ENCODE measurements at places on chromosomes 6 and 20.
A peak's percentile ranks its signal among the peaks of the same experiment; 100 is the strongest.

- no peak for DNase-seq
Observed at GRCh38 chr6:69973763-69974162, 107.4 kb downstream of the COL19A1 start.

- DNase-seq, result no peak
Observed at GRCh38 chr6:28738396-28738765, 185.4 kb downstream of the TRIM27 start.

DNA sequence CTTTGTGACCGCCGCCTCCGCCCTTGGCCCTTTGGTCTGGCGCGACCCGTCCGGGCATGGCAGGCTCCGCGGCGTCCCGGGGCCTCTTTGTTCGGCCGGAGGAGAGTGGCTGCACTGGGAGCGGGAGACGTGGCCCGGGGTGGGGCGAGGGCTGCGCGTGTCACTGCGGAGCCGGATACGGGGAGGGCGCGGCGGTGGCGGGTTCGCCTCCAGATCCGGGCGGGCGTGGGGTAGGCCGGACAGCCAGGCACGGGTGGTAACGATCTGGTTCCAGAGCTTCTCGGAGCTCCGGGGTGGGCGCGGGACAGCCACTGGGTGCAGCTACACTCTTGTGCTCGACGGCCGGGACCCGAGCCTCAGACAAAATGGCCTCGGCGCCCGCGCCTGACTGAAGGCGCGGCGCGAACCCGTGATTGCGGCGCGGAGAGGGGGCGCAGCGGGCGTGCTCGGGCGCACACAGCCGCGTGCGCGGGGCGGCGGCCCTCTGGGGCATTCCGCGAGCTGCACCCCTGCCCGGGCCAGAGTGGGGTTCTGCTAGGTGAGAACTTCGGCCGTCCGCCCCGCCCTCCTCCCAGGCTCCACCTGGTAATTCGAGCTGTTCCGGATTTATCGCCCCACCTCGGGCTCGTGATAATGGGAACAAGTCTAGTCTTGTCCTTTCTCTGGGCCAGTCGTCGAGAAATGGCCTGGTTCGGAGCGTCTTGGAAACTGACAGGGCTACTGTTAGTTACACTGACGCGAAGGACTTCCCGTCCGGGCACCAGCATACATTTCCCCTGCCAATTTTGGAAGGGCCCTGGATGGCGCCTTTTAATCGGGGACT lies 1.0 kb downstream of the LOC128125822 start:
- peak; percentile 76 for DNase-seq

GRCh38 chr6:123780021-123780420 lies 23.6 kb upstream of the NKAIN2 start:
- DNase-seq, result no peak

DNA sequence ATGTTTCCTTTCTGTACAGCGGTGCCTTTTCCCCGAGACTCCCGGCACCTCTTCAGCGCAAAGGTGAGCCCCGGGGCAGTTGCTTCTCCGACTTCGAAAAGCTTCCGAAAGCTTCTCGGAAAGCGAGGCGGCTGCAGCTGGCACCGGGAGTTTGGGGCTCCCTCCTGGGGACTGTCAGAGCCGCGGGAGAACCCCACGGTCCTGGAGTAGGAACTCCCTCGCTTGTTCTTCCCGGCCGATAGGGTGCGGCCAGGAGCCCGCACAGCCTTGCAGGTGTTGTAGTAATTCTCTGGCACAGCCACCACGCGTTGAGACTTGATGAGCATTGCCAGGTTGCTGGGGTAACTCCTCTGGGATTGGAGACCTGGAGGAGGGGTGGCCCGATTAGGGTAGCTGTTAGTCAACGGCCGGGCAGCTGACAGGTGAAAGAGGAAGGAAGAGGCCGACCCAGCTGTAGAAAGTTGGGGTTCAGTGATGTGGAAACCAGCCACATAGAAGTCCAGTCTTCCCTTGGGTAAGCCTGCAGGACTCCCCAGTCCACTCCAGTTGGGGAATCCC lies 721 bp downstream of the KDM1B start:
- peak; percentile 66 for DNase-seq

DNA sequence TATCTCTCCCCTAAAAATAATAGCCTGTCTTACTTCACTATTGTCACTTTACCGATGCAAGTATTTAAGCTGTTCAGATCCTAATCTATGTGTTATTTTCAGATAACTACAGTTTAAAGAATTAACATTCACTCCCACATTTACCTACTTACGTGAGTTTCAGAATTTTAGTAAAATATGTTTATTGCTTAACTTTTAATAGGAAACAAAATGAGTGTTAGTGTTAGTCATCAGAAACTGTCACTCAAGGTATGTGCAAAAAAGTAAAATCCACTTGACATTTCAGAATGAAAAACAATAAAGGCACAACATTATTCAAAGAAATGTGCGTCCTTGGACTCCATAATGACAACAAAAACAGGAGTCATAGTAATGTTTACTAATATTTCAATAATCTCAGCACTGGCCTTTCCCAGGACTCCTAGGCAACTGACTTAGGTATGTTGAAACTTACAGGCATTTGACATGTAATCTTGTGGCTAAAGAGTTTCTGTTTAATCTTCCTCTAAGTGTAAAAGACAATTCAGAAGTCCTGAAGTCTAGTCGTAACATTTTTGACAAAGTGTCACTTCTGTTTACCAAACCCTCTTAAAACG lies 4.5 kb downstream of the ATXN1 start:
- no peak for DNase-seq

GRCh38 chr6:100593522-100593921 lies 128.8 kb upstream of the SIM1 start:
- DNase-seq, result no peak

DNA sequence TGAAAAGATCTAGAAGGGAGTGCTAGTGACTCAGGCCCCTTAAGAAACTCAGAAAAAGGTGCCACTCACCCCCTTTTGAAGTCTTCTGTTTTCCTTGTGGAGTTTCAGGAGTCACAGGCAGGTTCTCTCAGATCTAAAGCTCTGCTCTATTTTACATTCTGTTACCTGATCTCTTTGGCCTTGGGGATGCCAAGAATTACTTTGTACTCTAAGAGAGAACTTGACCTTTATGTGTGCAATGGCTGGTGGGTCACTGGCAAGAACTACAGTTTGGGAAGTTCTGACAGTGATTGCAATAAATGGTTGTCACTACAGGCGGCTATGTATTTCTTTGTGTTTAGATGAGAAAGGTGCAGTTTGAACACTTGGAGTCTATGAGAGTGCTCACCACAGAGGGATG lies 24.2 kb upstream of the ENPP4 start:
- no peak for DNase-seq

DNA sequence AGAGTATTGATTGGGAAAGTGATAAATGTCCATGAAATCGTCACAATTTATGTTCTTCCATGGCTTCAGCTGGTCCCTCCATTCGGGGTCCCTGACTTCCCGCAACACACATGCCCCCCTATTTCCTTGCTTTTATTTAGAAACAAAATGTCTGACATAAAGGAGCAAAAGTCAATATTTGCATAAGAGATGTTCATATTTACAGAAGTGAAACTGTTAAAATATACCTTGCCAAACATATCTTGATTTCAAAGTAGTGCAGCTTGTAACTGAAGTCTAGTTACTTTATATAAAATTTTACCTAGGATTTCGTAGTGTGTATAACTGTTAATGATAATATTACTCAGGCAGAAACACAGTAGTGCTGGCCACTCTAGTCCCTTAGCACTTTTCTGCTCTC lies 548.9 kb upstream of the ADGRB3 start:
- no peak for DNase-seq

Data from stimulated activated CD4-positive, alpha-beta T cell treated with anti-CD3 and anti-CD28 coated beads, Interleukin-15, amount 100 ng/mL, for 24 hours (primary cell).